ENCODE measurements at places on chromosomes 4 and X.

DNA sequence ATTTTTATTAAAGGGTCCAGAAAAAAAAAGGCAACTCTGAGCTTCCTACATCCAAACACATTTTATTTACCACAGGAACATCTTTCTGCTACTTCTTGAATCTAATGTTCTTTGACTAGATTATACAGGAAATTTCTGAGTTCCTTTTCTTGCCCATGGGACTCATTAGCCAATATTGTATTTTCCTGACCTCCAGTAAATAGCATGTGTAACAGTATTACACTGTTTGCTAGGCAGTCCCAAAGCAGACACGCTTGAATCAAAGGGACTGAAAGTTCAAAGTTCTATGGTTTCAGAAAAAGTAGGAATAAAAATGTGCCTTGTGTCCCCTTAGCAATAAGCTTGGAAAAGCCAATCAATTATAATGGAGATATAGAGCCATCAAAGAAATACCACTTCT is 57.4 kb downstream of the MOSPD2 start:
- no peak for DNase-seq

DNA sequence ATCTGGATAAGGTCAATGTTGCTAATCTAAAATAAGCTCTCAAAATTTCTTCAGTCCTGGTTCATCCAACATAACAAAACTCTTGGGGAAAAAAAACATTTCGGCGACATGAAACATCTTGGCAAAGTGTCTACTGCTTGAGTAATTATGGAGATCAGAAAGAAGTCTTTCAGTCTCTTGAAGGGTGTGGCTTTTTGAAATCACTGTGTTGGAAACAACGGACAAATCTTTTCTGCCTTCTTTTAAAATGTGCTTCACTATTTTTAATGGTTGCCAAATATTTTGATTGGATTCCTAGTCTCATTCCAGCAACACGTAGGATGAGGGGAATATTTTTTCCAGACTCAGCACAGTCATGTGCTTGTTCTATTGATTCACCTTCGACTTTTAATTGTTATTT is 138.6 kb downstream of the KLHL8 start:
- DNase-seq: no peak

DNA sequence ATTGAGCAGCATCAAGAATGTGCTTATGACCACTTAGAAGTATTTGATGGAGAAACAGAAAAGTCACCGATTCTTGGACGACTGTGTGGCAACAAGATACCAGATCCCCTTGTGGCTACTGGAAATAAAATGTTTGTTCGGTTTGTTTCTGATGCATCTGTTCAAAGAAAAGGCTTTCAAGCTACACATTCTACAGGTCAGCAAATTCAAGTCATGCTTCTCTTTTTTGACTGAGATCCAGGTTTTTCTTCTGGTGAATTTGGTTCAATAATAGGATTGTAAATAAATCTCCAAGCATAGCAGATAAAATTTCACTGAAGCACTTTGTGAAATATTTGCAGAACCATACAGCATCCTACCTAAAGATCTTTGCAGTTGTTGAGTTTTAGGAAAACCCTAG is 218.1 kb downstream of the TLL1 start:
- DNase-seq: no peak

- no peak for DNase-seq
Measured at GRCh38 chr4:87309625-87310024, 13.1 kb downstream of the HSD17B13 start.

DNA sequence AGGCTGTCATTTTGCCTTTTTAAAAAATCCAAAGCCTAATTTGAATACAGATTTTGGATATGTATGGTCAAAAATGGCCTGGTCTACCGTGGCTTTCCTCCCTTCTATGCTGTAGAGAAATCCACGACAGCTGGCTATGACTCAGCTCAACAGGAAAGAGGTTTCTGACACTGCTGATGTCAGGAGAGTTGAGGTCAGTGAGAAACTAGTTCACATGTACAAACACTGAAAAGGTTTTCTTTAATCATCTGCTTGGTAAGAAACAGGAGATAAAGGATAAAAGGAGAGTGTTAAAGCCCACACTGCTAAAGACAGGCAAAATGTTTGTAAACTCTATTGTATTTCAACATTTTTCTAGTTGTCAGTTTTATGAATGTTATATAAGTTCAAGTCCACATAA is 113.9 kb downstream of the NYX start:
- no peak for DNase-seq

DNA sequence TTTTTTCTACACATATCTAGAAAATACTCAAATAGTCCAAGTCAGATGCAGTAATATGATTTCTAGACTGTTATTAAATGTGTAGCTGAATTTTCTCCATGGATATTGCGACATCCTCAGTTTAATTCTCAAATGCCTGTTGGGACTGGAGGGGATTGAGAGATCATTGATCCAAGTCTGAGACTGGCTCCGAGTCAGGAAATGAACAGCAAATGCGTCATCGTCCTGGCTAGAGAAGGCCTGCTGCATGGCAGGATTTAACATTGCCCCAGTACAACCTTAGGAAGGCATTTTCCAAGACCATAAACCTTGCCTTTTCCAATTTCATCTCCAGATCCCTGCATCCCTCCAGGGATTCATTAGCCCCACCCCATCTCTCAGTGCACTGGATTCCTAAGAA is 56.6 kb upstream of the SLC6A14 start:
- DNase-seq: no peak

GRCh38 chr4:142741995-142742394 is 104.1 kb downstream of the INPP4B start:
- DNase-seq: no peak

GRCh38 chr4:2797545-2798305 is 4.8 kb downstream of the SH3BP2 start:
- no peak for DNase-seq

- DNase-seq: no peak
Measured at GRCh38 chr4:56102601-56103000, 153.9 kb downstream of the CEP135 start.

GRCh38 chr4:88533088-88533790 is 9.7 kb upstream of the PYURF start:
- DNase-seq: no peak

DNA sequence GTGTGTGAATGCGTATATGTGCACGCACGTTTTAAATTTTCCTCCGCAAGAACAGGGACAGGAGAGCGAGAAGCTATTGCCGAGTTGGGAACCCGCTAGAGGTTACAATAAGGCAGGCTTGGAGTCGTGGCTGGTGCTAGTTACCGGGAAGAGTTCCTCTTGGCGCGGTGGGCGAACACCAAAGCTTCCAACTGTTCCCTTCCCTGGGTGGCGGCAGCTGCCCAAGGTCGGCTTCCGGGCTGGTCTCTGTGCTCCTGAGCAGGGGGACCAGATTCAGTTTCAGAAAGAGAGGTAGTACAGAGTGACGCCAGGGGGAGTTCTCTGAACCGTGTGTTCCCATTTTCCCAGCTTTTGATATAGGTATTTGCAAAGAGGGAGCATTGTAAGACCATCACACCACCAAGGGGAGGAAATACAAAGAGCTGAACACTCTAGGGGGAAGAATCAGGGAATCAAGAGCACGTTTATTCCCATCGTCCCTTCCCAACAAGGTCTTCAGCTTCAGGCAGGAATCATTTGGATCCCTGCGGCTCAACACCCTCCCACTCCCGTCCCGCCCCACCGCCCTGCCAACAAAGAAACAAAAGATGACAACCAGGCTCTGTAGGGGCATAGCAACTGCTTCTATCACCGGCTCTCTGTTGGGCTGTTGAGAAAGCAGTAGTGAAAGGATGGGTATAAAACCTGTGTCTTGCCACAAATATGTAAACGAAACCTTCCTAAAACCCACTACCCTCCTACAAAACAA is 113.6 kb upstream of the TEX13C start:
- DNase-seq: no peak

DNA sequence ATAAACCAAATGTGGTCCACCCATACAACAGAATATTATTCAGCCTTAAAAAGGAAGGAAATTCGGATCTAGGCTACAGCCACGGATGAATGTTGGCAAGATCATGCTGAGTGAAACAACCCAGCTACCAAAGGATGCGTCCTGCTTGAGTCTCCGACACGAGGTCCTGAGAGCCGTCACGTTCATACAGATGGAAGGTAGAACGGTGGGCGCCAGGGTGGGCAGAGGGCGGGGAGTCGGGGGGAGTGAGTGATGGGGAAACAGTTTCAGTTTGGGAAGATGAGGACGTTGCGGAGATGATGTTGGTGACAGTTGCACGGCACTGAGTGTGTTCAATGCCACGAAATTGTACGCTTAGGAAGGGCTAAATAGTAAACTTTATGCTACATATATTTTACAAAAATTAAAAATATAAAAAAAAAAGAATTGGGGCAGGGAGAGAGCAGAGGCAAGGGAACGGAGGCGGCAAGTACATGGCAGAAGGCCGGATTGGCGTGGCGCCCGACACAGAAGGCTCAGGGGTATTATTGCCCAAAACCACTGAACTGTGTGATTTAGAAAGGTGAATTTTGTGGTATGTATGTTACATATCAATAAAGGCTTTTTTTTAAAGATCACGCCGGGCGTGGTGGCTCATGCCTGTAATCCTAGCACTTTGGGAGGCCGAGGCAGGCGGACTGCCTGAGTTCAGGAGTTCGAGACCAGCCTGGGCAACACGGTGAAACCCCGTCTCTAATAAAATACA is 14.8 kb upstream of the MXD4 start:
- DNase-seq: no peak

GRCh38 chr4:88526221-88526815 is 2.7 kb upstream of the PYURF start:
- DNase-seq: no peak

GRCh38 chr4:115923152-115923551 is 809.7 kb upstream of the NDST4 start:
- no peak for DNase-seq

GRCh38 chr4:138037696-138038095 is 204.5 kb downstream of the SLC7A11 start:
- no peak for DNase-seq

DNA sequence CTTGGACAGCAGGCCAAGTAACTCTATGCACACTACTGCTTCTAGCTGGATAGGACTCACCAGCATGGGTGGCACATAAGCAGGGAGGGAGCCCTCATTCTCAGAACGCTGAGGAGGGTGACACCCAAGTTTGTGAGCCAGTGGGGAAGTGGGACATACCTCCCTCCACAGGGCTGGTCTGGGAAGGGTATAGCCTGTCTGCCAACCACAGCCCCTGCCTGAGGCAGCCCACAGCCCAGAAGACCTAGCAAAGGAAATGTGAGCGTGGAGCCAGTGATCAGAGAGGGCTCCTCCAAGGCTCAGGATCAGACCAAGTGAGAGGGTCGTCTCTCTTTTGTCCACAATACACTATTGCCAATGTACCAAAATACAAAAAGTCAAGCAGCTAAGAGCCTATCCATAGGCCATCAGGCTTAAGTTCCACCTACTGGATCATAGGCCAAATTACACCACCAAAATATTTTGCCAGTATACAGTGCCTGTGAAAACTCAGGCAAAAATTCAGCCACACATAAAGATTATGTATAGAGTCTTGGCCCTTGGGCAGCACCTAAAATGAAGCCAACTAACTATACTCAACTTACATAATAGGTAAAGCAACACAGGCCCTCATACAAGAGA is 1203.1 kb downstream of the PCDH18 start:
- DNase-seq: no peak

DNA sequence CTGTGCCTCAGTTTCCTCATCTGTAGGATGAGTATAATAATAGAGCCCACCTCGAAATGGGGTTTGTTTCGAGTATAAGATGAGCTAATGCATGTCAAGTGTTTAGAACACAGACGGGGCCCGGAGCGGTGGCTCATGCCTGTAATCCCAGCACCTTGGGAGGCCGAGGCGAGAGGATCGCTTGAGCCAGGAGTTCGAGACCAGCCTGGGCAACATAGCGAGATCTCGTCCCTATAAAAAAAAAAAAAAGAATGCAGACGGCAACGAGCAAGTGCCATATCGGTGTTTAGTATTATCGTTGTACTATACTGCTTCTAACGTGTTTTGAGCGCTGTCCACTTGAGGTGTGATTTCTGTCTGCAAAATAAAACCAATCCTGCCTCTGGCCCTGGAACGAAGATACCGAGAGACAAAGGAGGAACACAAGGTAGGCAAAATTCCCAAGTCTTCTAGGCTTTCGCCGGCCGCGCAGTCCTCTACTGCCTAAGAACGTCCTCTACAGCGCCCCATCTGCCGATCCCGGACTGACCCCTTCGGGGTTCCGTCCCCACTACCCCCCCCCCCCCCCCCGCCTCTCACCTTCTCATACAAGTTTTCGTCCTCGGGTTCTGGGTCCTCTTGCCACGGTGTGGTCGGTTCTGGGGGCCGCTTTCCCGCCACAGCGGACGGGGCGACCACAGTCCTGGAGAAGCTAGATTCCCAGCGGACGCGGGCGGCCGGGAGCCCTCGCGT is 442 bp downstream of the NDUFB11 start:
- DNase-seq: peak; percentile 92

- no peak for DNase-seq
Measured at GRCh38 chrX:34632384-34632783, 24.7 kb downstream of the TMEM47 start.

All from NCI-H1417 (cell line).